ENCODE measurements at places on chromosomes 16 and 17.

GRCh38 chr16:57186872-57187854 lies 1.0 kb downstream of the RSPRY1 start:
- DNase-seq = peak; percentile 6

- no peak for DNase-seq
Measured at GRCh38 chr17:37820995-37821713, 76.3 kb upstream of the HNF1B start.

GRCh38 chr17:31147507-31148202 lies 52.9 kb downstream of the NF1 start:
- no peak for DNase-seq

DNA sequence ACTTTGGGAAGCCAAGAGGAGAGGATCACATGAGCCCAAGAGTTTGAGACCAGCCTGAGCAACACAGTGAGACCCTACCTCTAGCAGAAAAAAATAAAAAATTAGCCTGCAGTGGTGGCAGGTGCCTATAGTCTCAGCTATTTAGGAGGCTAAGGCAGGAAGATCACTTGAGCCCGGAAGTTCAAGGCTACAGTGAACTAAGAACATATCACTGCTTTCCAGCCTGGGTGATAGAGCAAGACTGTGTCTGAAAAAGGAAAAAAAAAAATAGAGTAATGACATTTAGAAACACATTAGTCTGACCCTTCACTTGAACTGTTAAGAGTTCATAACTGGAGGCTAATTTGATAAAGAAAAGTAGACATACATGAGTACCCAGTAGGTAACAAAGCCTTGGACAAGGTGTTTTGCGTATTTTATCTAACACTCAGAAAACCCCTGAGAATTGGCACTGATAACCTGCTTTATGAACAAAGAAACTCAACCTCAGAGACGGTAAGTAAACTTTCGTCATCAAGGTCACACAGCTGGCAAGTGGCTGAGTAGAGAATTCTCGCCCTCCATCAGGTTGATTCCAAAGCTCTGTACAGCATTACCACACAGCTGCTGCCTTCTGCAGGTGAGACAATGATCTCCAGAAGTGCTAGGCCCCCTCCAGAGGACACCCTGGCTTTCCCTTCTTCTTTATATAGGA lies 101.1 kb downstream of the SMG6 start:
- no peak for DNase-seq

- DNase-seq = no peak
Measured at GRCh38 chr17:40079545-40079944, 16.8 kb downstream of the THRA start.

DNA sequence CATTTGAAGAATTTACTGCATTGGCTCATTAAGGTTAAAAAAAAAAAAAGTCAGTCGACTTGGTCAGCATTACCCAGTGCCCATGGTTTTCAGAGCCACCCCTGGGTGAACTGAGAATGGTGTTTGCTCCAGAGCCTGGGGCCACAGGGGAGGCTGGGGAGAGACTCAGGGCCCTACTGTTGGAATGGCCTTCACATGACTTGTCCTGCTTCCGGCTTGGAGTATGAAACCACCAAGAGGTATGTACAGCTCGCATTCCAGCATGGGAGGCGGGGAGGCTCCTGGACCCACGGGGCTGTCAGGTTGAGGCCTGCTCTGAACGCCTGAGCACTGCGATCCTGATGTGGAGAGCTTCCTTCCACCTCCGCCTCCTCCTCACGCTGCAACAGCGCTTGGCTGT lies 36.8 kb downstream of the MSI2 start:
- peak; percentile 32 for DNase-seq

- no peak for DNase-seq
Measured at GRCh38 chr16:28531777-28532744, 6.7 kb downstream of the NUPR1 start.

DNA sequence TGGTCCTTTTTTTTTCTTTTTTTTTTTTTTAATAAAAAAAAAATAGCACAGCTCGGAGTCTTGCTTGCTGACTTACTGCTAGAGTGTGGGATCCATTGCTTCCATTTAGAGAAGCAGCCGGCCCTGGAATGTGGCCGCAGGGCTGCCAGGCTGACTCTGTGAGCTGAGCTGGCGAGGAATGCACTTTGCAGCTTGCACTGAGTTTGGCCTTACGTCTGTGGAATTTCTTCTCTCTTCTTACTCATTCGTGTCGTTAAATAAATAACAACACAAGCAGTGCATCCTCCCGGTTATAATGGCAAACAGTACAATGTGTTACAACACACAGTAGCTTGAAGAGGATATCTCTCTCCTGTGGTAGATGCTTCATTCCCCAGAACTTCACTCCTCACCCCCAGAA lies 69.2 kb downstream of the PRKCB start:
- DNase-seq = peak; percentile 66

- no peak for DNase-seq
Measured at GRCh38 chr16:57148481-57148880, 37.4 kb downstream of the PSME3IP1 start.

DNA sequence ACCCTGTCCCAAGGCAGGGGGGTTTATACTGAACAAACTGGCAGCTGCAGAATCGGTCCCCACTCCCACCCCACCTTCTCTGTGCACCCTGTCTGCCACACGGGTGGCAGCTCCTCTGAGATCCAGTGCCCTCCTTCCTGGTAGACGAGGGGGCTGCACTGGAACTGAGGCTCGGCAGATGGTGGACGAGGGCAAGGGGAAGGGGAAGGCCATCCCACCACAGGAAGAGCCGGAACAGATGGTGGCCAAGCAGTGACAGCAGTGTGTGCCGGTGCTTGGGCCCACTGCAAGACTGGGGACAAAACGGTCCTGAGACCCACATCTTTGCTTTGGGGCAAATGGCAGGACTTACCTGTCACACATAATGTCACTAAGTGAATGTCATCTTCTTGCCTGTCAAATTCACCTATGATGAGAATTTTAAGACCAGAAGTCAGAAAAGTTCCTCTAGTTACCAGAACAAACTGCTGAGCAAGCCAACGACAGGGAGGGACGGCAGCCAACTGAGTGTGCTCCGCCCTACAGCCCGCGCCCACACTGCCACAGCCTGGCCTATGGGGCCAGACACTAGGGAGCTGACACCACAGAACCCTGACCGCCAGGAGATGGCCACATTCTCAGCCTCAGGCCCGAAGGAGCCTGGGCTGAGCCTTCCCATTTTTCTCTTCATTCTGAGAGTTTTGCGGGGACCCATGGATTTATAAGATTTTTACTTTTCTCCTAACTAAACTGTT lies 14.4 kb downstream of the NTAN1 start:
- DNase-seq = peak; percentile 26

- DNase-seq = no peak
Measured at GRCh38 chr17:14940108-14940937, 324.8 kb downstream of the PMP22 start.

GRCh38 chr16:81703177-81704155 lies 75.6 kb upstream of the PLCG2 start:
- peak; percentile 94 for DNase-seq

DNA sequence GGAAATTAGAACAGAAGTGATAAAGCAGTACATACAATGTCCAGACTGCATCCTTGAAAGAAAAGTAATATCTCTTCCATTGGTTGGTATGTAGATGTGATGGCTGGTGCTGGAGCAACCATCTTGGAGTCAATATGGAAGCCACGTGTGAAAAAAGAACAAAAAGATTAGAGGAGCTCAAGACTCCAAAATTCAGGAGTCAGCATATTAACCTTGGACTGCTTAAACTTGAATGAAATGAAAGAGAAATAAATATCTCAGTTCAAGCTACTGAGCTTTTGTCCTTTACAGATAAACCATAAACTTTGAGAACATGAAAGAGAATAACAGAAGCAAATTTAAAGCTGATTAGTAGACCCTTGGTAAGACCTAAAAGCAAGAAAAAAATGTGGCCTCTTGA lies 197.9 kb downstream of the HS3ST3B1 start:
- no peak for DNase-seq

DNA sequence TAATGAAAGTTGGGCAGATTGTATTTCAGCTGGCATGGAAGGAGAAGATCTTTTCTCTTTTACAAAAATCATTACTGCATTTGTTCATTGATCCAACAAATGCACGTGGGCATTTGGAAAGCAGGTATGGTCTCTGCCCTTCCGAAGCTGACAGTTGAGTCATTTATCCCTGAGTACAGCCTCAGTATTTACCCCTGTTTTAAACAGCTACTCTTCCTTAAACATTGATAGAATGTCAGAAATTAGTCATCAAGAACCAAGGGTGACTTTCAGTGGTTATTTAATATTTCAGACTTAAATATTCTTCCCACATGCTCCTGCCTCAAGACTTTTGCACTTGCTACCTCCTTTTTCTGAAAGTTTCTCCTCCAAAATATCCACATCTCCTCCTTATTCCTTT lies 226.7 kb upstream of the HSBP1 start:
- DNase-seq = no peak

GRCh38 chr17:49249292-49249794 lies 18.8 kb upstream of the PHOSPHO1 start:
- DNase-seq = no peak

- no peak for DNase-seq
Measured at GRCh38 chr17:69390795-69391501, 23.5 kb upstream of the MAP2K6 start.

- no peak for DNase-seq
Measured at GRCh38 chr16:51565184-51565583, 414.1 kb upstream of the SALL1 start.

GRCh38 chr17:40063901-40064531 lies 1.3 kb downstream of the THRA start:
- no peak for DNase-seq

DNA sequence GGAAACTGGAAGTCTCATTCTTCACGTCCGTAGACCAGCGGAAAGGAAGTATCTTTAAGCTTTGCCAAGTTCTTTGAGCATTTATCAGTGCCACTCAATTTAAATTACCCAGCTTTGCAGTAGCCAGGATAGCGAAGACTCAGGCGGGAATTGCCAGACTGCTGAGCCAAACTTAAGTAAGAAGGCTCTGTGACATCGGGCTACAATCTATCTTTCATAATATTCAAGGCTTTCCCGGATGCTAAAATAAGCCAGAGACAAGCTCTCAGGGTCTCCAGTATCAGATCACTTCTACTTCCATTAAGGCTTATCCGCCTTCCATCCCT lies 436 bp upstream of the BRIP1 start:
- no peak for DNase-seq

GRCh38 chr17:9367156-9367555 lies 208.5 kb downstream of the STX8 start:
- no peak for DNase-seq

Data from brain microvascular endothelial cell (primary cell).